Thoracic aorta (tissue), 2 donors: ENCODE measurements at places on chromosomes 7 and 10. TPM values are rescaled to one million over a fixed set of nuclear protein-coding genes. Genes with fewer than 3 reads are reported as not detected.

DNA sequence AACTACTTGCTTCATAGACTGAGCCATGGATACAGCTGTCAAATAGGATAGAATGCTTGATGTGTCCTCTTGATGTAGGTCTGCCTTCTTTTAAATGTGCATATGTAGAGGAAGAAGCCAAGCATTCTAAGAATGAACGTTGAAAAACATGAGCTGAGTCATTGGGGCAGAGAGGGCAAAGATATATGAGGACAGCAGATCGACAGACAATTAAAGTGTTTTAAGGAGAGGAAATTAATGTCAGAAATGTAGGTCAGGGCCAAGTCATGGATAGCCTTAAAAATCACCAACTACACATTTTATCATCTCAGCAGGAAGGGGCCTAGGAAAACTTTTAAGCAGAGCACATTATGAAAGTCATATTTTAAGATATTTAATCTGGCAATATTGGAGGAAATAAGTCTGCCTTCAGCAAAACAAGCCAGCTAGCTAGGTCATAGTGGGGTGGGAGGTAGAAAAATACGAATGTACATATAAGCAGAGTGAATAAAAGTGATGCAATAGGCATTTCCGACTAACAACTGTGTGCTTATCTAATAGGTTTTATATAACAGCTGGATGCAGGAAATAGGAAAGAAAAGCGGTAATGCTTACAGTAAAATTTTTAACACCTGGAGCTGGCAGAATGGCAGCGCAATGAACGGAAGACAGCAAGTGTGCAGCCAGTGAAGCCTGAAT is 638.3 kb upstream of the TPK1 start:
- H3K36me3 ChIP-seq: no peaks in the 10 kb centered on the region
- H3K4me3 ChIP-seq: no peak overlapping the region
- no peak for DNase-seq
- H3K27me3 ChIP-seq: no peaks in the 10 kb centered on the region
- H3K4me1 ChIP-seq: no peaks in the 10 kb centered on the region
- no peak overlapping the region for H3K27ac ChIP-seq

GRCh38 chr7:81767926-81768325 is 1.9 kb downstream of the HGF start:
- peak overlapping the region; percentile 76 for H3K4me3 ChIP-seq
- H3K36me3 ChIP-seq: no peaks in the 10 kb centered on the region
- no peaks in the 10 kb centered on the region for H3K27me3 ChIP-seq
- no peak for DNase-seq
- H3K4me1 ChIP-seq: peaks cover 35% of the 10 kb centered on the region

- no peak overlapping the region for H3K4me3 ChIP-seq
- no peaks in the 10 kb centered on the region for H3K27me3 ChIP-seq
- peak; percentile 50 for DNase-seq
These were observed 77.9 kb downstream of the ZMIZ1 start for GRCh38 chr10:79146611-79147130.

- no peaks in the 10 kb centered on the region for H3K27me3 ChIP-seq
- no peak overlapping the region for H3K4me3 ChIP-seq
- H3K4me1 ChIP-seq: peaks cover 22% of the 10 kb centered on the region
- no peak overlapping the region for H3K27ac ChIP-seq
These were observed 118.6 kb downstream of the SRPK2 start for GRCh38 chr7:105270117-105270516.

DNA sequence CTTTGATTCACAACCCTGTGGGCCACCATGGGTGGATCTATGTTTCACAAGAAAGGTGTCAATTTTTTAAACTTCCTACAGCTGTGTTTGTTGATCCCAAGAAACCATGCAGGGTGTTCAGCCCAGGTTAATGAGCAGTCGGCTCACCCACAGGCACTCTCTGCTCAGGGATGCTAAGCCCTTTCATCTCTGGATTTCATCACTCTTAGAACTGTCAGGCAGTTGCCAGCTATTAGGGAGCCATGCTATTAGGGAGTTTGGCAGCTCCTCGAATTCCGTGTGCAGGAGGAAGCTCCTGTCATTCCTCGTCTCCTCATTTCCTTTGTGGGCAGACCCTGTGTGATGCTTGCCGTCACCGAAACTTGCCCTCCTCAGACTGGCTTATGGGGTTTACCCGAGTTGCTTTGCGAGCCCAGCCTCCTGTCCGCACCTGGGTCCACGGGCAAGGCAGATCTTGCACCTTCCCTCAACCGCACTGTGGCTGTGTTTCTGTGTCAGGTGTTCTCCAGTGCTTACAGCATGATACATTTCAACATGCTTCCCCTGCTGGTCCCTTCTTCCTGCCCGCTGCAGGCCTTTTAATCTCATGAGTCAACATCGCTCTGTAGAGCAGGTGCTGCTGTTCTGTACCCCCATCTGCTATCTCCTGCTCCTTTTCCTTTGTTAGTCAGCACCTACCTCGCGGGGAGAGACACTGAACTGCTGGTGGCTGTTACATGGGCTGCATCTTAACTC is 509.8 kb downstream of the SUGCT start:
- H3K4me1 ChIP-seq: no peaks in the 10 kb centered on the region
- H3K4me3 ChIP-seq: no peak overlapping the region
- no peaks in the 10 kb centered on the region for H3K27me3 ChIP-seq
- no peak overlapping the region for H3K27ac ChIP-seq

DNA sequence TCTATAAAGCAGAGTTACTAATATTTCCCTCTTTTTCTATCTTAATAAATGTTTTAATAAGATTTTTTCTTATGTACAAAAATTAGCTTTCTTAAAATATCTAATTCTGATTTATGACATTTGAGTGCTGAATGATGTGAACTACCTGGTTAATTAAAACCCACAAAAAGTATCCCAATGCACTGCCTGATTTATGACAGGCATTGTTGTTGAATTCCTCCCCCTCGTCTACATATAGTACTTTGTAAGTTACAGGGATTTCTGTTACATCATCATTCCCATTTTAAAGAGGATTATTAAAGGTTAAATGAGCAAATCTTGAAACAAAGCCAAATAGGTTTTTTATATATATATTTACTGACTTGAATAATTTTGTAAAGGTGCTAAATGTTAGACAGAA is 91.1 kb downstream of the NRBF2 start:
- no peak overlapping the region for H3K4me3 ChIP-seq
- no peak for DNase-seq
- peaks cover 20% of the 10 kb centered on the region for H3K4me1 ChIP-seq

DNA sequence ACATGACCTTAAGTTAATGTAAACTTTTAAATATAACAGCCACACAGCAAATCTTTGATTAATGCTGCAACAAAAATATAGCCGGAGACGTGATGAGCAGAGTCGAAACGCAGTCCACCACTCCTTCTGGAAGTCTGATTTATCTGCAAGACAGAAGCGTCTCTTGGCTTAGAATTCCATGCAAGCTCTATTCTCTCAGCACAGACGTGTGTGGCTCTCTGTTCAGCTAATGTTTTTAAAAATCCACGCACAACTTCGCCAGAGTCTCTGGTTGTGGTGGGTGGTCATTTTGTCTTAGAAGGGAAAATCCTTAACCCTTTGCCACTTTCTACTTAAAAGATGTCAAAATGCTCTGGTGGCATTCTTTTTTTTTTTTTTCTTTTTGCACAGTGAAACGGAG is 438.0 kb upstream of the MGMT start:
- H3K36me3 ChIP-seq: no peaks in the 10 kb centered on the region
- DNase-seq: no peak
- H3K4me1 ChIP-seq: no peaks in the 10 kb centered on the region

DNA sequence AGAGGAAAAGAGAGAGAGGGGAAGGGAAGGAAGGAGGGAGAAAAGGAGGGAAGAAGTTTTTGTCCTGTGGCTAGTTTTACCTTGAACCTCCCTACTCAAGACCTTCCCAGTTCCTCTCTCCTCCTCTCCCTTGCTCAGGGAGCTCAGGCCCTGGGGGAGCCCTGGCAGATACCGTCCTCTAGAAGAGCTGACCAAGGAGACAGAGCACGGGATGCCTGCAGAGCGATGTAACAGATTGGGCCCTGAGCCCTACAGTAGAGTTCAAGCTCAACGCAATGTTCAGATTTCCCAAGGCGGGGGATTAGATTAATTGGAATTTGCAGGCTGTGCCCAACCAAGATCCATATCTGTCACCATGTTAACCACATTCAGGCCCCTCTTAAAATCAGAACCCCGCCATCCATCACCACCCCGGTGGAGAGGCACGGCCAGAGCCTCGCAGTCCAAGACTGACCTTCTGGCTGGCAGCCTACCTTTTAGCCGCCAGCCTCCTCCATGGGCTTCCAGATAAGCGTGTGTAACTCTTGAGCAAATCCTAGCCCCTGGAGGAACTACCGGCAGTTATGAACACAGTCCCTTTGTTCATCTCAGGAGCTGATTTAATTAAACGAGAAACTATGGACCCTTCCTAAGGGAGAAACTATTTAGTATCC is 70.6 kb downstream of the KCNMA1 start:
- peaks cover 70% of the 10 kb centered on the region for H3K4me1 ChIP-seq
- H3K4me3 ChIP-seq: no peak overlapping the region
- H3K36me3 ChIP-seq: no peaks in the 10 kb centered on the region
- DNase-seq: no peak
- H3K27ac ChIP-seq: peak overlapping the region; percentile 62

GRCh38 chr7:156795415-156795814 is 97.6 kb downstream of the LMBR1 start:
- H3K27ac ChIP-seq: no peak overlapping the region
- DNase-seq: no peak
- peaks cover 3% of the 10 kb centered on the region for H3K36me3 ChIP-seq
- no peaks in the 10 kb centered on the region for H3K4me1 ChIP-seq

DNA sequence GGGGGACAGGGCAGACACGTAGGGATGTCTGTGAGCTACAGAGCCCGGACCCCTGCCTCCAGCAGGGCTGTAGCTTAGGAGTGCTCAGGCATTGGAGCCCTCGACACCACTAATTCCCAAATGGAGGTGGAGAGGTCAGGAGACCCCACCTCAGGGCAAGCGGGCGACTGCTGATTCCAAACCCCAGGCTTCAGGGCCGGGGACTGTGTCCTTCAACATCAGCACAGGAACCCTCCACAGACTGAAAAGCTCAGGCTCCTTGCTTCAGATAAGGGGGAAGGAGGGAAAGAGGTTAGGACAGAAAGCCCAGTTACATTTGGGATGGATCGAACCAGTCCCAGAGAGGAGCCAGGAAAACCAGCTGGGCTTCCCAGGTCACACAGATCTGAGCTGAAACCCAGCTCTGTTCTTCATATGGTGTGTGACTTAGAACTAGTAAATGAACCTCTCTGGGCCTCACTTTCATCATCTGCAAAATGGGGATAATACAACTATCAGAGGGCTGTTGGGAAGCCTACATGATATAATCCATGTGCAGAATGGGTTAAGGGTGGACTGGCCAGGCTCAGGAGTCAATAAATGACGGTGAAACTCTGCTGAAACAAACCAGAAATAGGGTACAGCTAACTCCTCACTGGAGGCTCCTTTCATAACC is 16.7 kb downstream of the POLL start:
- no peaks in the 10 kb centered on the region for H3K36me3 ChIP-seq
- no peak overlapping the region for H3K4me3 ChIP-seq
- DNase-seq: no peak
- no peaks in the 10 kb centered on the region for H3K27me3 ChIP-seq
- H3K4me1 ChIP-seq: peaks cover 6% of the 10 kb centered on the region

DNA sequence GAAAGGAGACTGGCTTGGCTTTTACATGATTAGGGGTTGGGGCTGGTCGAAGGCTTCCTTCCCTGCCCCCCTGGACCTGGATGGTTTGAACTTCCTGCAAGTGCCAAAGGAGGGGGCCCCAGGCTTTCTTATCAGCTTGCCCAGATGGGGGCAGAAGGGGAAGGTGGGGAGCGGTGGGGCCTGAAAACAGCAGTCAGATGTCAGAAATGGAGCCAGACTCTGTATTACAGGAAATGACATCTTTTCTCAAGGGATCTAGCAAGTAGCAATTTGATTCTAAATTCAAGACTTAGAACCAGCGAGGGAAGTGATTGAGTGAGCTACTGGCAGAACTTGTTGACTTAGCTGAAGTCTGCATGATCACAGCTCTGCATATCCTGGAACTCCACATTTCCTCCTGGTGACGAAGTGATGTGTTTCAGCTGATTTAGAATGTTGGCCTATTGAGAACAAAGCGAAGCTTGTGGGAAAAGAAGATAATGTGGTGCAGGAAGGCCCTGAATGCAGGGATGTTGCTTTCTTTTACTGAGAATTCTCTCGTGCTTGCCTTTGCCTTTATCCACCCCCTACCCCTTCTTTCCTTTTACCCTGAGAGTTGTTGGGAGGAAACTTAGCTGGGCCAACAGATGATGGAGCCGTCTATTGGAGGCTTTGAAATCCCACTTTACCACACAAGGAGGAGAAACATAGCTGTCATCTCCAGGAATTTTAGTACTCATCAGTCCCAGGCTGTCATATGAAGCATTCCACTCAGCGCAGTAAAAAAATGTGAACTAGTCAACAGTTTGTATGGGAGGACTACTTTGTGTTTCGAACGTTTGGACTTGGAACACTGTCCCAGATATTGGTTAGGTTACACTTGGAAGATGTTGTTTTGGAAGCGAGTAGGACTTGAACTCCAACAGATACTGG is 43.2 kb downstream of the CCNY start:
- H3K27ac ChIP-seq: peak overlapping the region; percentile 60
- DNase-seq: no peak
- no peaks in the 10 kb centered on the region for H3K27me3 ChIP-seq
- peaks cover 17% of the 10 kb centered on the region for H3K4me1 ChIP-seq
- no peaks in the 10 kb centered on the region for H3K36me3 ChIP-seq
- H3K4me3 ChIP-seq: no peak overlapping the region

- no peaks in the 10 kb centered on the region for H3K36me3 ChIP-seq
- DNase-seq: no peak
- no peak overlapping the region for H3K4me3 ChIP-seq
- H3K27ac ChIP-seq: peak overlapping the region; percentile 76
- H3K27me3 ChIP-seq: no peaks in the 10 kb centered on the region
These were observed 289.8 kb upstream of the KLF6 start for GRCh38 chr10:4074545-4075407.

- no peak overlapping the region for H3K4me3 ChIP-seq
- no peaks in the 10 kb centered on the region for H3K27me3 ChIP-seq
- no peak overlapping the region for H3K27ac ChIP-seq
- H3K36me3 ChIP-seq: no peaks in the 10 kb centered on the region
- no peaks in the 10 kb centered on the region for H3K4me1 ChIP-seq
- DNase-seq: no peak
These were observed 38.0 kb downstream of the SMKR1 start for GRCh38 chr7:129540340-129540739.

- no peak overlapping the region for H3K27ac ChIP-seq
- no peak overlapping the region for H3K4me3 ChIP-seq
- no peak for DNase-seq
- no peaks in the 10 kb centered on the region for H3K36me3 ChIP-seq
These were observed 19.9 kb upstream of the FMC1 start for GRCh38 chr7:139321071-139321745.

DNA sequence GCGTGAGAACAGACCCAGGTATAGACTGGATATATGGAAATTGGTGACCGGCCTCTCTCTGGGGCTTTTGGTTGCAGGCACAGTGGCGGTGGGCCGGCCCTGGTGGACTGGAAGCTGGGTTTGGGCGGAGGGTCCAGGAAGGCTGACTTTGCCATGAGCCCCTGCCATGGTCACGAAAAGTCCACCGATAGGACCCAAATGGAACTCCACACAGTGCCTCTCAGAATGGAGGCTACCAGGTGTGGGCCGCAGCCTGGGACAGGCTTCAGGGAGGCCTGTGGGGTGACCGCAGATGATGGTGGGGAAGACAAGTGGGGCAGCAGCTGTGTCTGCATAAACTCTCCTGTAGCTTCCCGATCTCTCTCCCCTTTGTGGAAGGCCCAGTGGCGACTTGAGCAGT is 123.2 kb downstream of the DNAJB6 start:
- no peaks in the 10 kb centered on the region for H3K36me3 ChIP-seq
- H3K27ac ChIP-seq: no peak overlapping the region

The FANK1 gene
- not detected for total RNA-seq

The MACC1 gene
- total RNA-seq: 0.14 TPM

The IQUB gene
- 0.21 TPM for total RNA-seq

The MMD2 gene
- total RNA-seq: not detected

The UNCX gene
- not detected for total RNA-seq

The TMEM229A gene
- not detected for total RNA-seq

The FEZF1 gene
- total RNA-seq: not detected
